ENCODE measurements at places on chromosomes 13 and 19.

DNA sequence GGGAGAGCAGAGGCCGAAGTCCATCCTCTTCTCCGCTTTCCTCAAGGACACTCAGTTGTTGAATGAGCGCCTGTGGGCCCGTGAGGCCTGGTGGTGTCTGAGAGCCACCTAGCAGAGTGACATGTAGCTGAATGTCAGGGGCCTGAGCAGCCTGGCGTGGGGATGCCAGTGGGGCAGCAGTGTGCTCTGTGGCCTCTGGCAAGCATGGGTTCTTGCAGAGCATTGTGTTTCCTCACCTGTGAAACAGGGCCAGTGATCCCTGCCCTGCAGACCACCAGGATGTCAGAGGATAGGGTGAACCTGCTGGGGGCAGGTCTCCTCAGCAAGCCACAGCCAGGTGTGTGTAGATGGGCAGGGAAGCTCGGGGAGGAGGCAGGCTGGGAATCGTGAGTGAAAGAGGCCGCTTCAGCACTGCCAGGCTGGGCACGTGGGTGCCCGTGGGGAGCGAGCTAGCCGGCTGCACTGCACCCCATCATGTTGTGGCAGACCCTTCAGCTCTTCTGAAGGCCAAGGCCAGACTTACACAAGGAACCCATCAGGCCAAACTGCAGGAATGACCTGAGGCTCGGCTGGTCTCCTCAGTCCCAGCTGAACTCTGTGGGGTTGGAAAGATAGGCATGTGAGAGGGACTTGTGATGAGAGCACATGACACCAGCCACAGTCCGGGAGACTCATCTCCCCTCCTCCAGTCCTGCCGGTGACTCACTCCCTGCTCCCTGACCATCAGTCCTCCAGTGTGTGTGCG is 5.0 kb downstream of the PPP1R37 start:
- no peak for DNase-seq

DNA sequence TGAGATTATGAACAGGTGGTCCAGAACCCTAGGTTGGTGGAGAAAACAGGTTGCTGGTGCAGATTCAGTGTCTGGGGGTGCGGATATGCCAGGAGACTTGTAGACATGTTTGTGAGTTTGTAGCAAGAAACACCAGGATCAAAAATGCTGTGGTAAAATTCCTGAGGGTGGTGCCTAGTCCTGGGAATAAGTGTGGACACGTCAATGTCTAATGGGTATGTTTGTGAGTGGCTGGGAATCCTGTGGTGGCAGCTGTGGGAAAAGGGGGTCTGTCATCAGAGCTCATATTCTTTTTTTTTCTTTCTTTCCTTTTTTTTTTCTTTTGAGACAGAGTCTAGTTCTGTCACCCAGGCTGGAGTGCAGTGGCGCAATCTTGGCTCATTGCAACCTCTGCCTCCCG is 7.2 kb downstream of the ZNF708 start:
- no peak for DNase-seq

- DNase-seq, result no peak
Measured at GRCh38 chr13:66821551-66821950, 408.6 kb downstream of the PCDH9 start.

DNA sequence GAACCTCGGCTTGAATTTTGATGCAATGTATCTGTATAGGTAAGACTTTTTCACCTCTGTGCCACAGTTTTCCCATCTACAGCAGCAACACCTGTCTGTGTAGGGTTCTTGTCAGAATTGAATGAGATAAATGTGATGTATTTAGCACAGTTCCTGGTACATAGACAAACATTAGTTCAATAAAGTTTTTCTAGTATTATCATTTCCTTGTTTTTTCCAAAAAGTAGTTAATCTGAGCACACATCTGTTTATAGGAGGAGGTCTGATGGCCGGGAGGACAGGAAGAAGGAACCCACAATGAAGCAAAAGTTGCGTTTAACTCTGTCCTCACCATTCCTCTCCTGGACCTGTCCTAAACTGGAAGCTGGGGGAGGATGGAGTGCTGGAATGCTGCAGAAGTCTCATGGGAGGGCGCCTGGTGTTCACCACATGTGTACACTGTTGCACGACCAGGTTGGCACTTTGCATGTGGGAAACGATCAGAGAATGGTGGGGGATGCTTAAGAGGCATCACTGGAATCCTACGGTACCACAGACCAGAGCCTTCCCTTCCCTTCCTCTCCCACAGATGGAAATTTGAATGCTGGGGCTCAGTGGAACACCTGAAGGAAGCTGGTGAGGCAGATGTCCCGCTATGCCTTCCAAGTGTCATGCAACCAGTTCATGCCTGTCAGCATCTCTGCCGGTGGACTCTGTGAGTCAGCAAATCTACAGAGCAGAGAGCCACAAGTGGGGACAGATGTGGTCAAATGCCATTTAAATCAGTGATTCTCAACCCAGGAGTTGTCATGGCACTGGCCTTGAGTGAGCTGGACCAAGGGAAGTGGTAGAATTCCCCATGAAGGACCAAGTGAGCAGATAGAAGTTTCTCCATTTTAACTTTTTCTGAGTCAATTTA is 315.6 kb downstream of the DLEU7 start:
- DNase-seq, result no peak

DNA sequence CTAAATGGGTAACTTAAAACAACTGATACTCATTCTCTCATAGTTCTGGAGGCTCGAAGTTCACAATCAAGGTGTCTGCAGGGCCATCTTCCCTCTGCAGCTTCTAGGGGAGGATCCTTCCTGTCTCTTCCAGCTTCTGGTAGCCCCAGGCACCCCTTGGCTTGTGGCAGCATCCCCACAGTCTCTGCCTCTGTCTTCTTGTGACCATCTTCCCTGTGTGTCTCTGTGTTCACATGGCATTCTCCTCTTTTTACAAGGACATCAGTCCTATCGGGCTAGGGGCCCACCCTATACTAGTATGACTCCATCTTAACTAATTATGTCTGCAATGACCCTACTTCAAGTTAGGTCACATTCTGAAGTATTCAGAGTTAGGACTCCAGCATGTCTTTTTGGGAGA is 73.5 kb downstream of the ANKRD10 start:
- DNase-seq, result no peak
